Activated CD8-positive, alpha-beta memory T cell treated with anti-CD3 and anti-CD28 coated beads for 24 hours (primary cell): ENCODE measurements at places on chromosomes 1 and 21.

DNA sequence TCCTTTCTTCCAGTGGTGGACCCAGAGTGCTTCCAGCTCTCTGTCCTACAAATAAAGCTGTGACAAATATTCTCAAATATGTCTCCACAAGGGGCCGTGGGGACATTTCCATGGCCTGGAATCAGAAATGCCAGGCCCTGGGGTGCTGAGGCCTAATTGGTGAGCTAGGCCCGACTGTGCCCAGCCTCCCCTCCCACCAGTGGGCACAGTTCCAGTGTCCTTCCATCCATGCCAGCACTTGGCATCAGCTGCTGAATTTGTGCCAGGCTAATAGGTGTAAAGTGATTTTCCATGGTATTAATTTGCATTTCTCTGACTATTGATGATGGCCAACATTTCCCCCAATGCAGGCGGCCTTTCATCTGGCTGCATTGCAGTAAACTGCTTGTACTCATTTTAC is 48.5 kb upstream of the B3GALT5 start:
- DNase-seq: no peak

DNA sequence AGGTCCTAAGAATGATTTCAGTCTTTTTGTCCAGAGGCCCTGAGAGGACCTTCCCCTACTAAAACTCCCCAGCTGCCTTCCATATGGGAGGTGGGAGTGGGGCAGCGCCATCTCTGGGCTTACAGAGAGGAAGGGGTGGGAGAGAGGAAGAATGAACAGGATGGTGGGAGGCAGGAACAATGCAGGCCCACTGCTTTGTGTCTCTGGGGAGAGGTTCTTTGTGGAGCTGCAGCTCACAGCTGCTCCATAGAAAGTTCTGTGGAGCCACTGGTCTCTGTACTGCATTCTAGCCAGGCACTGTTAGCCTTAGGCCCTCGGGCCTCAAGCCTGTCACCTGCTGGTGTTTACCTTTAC is 43.6 kb upstream of the A3GALT2 start:
- no peak for DNase-seq

- no peak for DNase-seq
Observed at GRCh38 chr21:35075546-35075945, 26.4 kb upstream of the RUNX1 start.

GRCh38 chr1:56584910-56585528 is 5.7 kb upstream of the PLPP3 start:
- DNase-seq: no peak

- no peak for DNase-seq
Observed at GRCh38 chr1:232306269-232306961, 323.5 kb downstream of the SIPA1L2 start.

DNA sequence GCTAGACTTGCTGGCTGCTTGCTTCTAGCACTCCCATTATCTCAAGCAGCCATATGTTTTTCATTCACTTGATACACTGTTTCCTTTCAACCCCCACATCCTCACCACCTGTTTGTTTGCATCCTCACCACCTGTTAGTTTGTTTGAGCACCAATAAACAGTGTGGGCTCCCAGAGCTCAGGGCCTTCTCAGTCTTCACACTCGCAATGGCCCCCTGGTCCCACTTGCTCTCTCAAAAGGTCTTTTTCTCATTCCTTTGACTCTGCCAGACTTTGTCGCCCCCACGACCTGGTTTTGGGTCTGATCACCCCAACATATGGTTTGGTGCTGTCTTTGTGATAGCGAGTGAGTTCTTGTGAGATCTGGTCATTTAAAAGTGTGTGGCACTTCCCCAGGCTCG is 6.2 kb upstream of the PADI4 start:
- DNase-seq: no peak

- no peak for DNase-seq
Observed at GRCh38 chr1:203682473-203683383, 56.1 kb downstream of the ATP2B4 start.

GRCh38 chr1:33146003-33146402 is 35.8 kb downstream of the TRIM62 start:
- DNase-seq: no peak

- DNase-seq: no peak
Observed at GRCh38 chr1:211371406-211372105, 44.9 kb downstream of the TRAF5 start.
